Foreskin keratinocyte (primary cell): ENCODE measurements at places on chromosomes 5 and 9. TPM values are rescaled to one million over a fixed set of nuclear protein-coding genes. Genes with fewer than 3 reads are reported as not detected.

DNA sequence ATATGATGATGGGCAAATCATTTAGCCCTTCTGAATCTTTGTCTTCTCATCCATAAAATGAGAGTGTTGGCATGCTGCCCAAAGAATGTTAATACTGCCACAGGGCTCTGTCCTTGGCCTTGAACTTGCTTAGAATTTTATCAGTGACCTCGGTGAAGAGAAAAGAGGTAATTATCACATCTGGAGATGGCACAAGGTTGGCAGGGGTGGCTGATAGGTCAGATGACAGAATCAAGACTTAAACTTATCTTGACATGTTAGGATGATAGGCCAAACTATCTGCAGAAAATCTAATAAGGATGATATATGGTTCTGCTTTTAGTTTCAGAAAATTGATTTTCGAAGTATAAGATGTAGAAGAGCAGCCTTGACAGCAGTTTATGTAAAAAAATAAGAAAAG is 599.1 kb upstream of the CLINT1 start:
- DNase-seq = no peak

DNA sequence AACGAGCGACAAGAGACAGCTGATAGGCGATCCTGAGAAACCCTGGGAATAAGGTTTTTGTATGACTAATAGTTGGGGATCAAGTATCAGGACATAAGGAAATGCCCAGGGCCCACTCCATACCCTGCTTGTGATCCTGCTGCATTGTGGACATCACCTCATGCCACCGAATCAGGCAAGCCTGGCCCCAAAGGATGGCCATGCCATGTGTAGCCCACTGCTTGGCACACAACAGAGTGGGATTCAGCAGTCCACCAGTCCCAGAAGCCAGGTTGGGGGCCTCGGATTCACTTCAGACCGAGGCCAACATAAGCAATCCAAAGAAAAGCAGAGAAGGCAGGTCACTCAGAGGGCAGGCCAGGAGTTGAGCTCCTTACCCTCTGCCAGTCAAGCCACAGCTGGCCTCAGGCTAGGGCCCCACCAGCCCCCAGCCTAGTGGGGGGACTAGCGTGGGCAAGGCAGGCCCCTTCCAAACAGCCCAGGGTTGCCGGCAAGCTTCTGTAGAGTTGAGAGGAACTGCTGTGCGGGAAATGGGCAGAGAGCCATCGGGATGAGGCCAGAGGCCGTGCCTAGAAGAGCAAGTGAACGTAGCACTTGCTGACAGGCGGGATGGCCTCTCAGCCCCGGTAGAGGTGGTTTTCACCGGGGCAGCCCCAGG is 5.0 kb downstream of the NOP16 start:
- no peak for DNase-seq

DNA sequence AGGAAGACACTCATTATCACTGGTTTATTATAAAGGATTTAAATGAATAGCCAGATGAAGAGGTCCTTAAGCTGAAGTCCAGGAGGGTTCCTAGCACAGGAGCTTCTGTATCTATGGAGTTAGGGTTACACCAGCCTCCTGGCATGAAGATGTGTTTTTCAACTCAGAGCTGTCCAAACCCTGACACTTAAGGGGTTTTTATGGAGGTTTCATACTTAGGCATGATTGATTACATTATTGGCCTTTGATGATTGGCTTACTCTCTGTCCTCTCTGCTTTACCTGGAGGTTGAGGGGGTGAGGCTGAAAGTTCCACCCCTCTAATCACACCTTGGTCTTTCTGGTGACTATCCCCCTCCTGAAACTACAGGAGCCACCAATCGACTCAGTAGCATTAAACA is 84.9 kb upstream of the ZNF169 start:
- DNase-seq = no peak

Gene IFNA5
- not detected in 2 replicates for total RNA-seq

DNA sequence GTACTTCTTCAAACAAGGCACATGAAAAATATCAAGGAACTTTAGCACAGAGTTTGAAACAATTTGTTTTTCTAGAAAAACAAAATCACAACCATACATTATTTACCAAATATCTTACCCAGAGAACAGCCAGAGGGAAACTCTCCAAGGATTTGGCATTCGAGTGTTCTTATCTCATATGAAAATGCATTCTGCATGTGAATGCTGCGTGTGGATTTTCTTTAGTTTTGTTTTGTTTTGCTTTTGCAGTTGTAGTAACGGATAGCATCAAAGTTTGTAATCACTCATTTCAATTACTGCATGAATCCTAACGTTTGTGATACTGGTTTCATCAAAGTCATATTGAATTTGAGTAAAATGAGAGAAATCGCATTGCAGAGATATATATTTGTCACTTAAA is 28.0 kb downstream of the ADAMTSL1 start:
- DNase-seq = no peak

- peak; percentile 54 for DNase-seq
Measured at GRCh38 chr5:134070725-134071613, 43.5 kb upstream of the TCF7 start.

DNA sequence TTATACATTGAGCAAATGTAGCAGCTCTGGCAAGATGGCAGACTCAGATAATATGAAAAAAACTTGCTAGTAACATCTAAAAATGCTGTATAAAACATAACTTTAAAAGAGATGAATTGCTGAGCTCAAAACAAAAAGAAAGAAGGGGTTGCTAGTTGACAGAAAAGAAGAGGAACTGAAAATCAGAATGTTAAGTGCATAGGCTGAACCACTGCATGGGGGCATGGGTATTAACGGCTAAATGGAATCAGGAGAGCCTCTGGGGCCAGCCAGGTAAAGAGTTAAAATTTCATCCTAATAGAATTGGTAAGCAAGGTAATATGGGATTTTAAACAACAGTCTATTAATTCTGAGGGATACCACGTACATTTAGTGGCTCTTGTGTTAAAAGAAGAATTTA is 146.8 kb downstream of the SMC2 start:
- no peak for DNase-seq

- DNase-seq = peak; percentile 6
Measured at GRCh38 chr5:172533399-172534228, 79.3 kb upstream of the SH3PXD2B start.

- DNase-seq = no peak
Measured at GRCh38 chr5:180297587-180298282, 5.9 kb upstream of the MAPK9 start.

GRCh38 chr9:74861071-74861470 is 26.6 kb downstream of the TRPM6 start:
- DNase-seq = no peak
